Stimulated activated CD4-positive, alpha-beta T cell treated with anti-CD3 and anti-CD28 coated beads, TNF-alpha, amount 100 ng/mL, for 1 hour (primary cell): ENCODE measurements at places on chromosomes 16 and 17.
A peak's percentile ranks its signal among the peaks of the same experiment; 100 is the strongest.

GRCh38 chr17:57911834-57912673, 43.2 kb downstream of the CUEDC1 start:
- no peak for DNase-seq

DNA sequence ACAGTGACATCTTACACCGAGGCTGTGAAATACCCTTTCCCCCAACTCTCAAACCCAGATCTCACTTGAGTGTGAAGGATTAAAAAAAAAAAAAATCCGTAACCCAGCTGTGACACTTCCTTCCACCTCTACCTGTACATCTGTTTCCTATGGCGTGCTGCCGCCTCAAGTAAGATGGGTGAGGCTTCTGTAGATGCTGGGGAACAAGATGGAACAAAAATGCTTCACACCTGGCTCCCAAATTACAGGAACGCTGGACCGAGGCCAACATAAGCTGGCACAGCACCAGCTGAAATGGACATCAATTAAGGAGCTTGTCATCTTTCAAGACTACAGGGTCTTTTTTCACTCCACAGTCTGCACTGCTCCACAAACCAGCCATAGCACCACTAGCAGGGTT, 95.9 kb downstream of the HIC1 start:
- DNase-seq, result no peak

- no peak for DNase-seq
These were observed 105.3 kb downstream of the IRX5 start for GRCh38 chr16:55035956-55036355.

GRCh38 chr17:33135691-33136090, 144.0 kb downstream of the SPACA3 start:
- no peak for DNase-seq

GRCh38 chr17:73710095-73710592, 65.9 kb upstream of the SDK2 start:
- peak; percentile 27 for DNase-seq

GRCh38 chr17:57086069-57086930, 1.3 kb downstream of the AKAP1 start:
- DNase-seq, result no peak

DNA sequence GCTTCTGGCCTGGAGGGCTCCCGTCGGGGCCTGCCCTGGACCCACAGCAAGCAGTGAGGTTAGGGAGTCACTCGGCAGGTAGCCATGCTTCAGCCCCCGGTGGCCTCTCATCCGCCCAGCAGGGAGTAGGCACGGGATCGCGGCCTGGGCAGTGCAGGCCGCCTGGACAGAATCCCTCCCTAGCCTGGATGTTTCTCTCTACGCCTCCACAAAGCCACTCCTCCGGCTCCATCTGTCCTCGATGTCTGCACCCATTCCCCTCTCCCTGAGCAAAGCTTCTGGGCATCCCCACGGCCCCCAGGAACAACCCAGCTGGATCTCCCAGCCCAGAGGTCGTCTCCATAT, 145.2 kb downstream of the RBFOX3 start:
- no peak for DNase-seq

GRCh38 chr16:71780521-71781089, 28.0 kb downstream of the AP1G1 start:
- no peak for DNase-seq

DNA sequence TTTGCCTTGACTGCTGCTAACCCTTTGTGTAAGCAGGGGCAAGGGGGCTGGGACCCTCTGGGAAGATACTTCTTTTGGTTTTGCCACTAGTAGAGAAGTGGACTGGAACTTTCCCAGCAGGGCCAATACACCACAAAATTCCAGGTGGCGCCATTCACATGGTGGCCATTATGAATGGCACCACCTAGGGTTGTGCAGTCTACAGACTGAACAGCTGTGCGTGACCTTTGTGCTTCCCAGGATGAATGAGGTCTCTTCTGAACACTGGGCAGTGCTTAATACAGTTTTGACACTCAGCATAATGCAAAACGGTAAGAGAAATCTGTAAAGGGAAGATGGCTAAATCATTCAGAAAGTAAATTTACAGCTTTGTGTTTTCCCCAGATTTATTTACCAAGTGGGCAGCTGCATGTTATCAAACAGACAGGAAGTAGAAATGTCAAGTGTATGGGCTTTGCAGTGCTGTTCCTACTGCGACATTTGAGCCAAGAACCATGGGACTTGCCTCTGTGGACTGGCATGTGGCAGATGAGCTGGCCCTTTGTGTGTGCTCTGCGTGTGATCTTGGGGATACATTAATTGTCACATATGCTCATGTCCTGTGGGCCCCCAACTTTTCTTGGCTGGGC, 9.2 kb downstream of the SYT17 start:
- DNase-seq, result no peak
